ENCODE measurements at places on chromosomes 12 and 14.

DNA sequence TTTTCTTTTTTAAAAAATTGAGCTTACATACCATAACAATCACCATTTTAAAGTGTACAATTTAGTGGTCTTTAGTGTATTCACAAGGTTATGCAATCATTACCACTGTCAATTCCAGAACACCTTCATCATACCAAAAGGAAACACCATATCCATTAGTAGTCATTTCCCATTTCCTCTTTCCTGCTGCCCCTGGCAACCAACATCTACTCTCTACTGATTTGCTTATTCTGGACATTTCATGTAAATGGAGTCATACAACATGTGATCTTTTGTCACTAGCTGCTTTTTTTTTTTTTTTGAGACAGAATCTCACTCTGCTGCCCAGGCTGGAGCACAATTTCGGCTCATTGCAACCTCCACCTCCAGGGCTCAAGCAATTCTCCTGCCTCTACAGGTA lies 66.8 kb upstream of the CFL2 start:
- no peak for DNase-seq

- DNase-seq: no peak
Observed at GRCh38 chr12:116426391-116427136, 132.6 kb upstream of the MAP1LC3B2 start.

DNA sequence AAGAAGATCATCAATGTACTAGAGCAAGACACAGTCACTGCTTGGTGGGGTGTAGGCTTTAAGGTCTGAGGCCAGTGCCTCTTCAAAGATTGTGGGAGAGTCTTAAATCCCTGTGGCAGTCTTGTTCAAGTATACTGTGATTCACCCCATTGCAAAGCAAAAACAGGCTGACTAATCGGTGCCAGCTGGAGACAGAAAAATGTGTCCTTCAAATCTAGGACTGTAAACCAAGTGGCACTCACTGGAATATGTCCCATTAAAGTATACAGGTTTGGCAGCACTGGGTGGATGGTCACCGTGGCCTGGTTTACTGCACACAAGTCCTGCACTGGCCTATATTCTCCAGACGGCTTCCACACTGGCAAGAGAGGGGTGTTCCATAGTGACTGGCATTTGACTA lies 1315.3 kb downstream of the TMEM121 start:
- DNase-seq: no peak

DNA sequence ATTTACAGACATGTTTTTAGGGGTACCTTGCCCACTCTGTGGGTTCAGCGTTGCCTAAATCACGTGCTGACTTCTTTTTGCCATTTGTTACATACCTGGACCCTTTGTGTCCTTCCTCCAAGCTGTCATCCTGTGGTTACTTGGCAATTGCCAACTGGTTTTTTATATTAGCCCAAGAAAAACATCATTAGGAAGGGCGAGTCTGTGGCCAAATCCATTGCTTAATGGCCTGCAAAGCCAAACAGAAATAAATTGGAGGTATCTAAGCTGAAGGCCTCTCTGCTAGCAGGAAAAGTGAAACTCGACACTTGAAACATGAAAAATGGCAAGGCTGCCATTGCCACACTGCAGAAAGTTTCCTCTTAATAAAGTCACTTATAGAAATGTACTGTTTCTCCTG lies 190.4 kb downstream of the NUAK1 start:
- no peak for DNase-seq

- no peak for DNase-seq
Observed at GRCh38 chr14:71382315-71382714, 475.1 kb downstream of the PCNX1 start.

GRCh38 chr12:45966486-45966885 lies 23.9 kb downstream of the SCAF11 start:
- no peak for DNase-seq

DNA sequence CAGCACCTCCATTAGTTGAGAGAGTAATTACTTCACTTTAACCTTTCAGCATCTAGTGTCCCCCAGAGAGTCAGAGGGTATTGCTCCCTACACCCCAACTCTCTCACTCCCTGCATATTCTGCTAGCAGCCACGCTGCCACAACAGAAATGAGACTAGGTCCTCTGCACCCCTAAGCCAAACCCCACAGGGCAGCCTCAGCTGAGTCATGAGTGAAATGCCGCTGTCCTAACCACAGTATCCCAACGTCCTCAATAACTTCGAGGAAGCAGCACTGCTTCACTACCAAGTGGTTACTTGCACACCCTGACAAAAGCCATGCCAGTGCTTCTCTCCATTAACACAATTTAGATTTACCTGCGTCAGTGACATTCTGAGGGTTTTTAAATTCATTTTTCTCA lies 6.9 kb upstream of the LYZ start:
- no peak for DNase-seq

All from left forelimb (tissue), 1 donor.